ENCODE measurements at places on chromosomes 12 and 14.

DNA sequence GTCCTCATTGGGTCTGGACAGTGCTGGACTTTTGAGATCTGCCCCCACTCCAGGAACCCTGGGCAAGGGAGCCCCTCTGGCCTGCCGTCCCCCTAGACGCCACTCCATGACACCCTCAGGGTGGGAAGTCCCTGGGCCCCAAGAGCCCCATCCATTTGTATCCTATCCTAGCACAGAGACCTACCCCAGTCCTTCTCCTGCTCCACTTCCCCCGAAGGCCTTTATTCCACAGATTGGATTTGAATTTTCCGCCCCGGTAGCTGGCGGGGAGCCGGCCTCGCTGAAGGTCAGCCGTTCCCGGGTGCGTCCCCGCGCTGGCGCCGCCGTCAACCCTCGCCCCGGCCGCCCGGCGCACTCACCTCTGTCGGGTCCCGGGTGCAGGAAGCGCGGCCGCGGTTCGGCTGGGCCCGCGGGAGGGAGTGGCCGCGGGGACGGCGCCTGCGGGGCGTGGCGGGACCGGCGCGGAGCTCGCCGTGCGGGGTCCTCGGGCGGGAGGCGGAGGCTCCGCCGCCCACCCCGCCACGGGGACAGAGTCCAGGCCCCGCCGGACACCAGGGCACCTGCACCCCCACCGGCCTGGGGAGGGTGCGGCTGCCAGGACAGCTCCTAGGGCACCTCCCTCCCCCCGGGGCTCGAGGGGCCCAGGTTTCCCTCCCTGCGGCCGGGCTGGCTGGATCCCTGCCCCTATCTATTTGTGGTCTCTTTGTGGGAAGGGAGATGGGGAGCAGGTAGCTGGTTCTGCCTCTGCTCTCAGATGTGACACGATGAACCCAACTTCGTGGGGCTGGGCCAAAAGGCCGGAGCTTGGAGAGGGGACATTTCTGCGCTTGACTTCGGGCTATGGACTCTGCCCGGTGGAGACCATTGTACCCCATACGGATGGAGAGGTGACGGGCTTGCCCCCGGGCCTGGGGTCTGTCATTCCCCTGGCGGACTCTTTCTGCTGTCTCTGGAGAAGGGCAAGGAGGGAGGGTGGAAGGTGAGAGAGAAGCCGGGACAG lies 19.9 kb upstream of the GPR68 start:
- ATAC-seq, result peak; percentile 61

GRCh38 chr14:59538936-59539335 lies 37.7 kb downstream of the CCDC175 start:
- ATAC-seq, result no peak

DNA sequence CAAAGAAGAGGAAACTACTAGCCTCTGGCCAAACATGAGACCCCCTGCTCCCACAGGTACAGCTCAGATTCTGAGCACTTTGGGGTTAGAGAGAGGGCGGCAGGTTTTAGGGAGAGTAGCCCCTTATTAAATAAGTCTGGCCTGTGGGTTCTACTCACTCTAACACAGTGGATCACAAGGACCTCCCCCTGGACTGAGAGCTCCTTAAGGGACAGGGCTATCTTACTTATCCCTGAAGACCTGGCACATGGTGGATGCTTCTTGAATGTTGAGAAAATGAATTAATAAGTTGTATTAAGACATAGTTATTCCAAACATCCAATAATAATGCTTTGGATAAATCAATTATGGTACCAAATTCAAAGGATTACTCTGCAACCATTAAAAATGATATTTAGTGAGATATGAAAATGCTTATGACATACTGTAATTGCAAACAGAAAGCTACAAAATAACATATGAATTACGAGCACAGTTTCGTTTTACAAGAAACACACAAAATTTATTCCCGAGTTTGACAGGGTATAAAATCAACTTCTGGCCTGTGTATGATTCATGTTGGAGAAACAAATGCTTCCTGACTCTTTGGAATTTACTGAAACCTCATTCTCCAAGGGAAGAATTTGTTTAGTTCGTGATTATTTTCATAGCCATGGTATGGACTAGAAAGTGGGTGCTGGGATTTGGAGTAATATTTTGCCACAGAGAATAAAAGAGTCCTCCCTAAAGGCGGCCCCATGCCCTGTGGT lies 59.3 kb upstream of the BDKRB2 start:
- ATAC-seq, result no peak

DNA sequence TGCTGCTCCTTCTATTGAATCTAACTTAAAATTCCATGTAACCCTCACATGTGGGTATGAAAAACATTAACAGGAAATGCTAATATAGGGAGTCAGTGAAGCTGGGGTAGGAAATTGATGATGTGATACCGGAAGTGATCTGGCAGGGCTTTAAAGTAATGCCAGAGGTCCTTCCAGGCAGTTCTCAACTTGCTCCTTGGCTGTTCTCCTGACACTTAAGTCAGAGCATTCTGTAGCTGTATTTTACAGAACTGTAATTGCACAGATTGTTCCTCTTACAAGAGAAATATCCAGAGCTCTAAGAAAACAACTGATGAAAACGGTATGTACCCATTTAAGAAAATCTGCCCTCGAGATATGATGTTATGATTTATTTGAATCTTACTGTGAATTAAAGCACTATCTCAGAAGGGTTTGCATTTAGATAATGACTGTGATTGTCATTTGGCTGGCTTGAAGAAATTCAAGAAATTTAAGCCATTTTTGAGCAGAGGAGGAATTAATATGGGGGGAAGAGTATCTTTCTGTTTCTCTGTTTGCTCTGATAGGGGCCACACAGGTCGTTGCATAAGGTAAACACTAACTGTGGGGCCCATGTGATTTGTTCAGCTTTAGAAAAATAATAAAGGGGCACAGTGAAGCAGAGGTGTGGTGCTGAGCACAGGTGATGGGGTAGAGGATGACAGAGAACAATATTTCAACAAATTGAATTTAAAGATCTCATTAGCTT lies 88.4 kb downstream of the BBS10 start:
- ATAC-seq, result peak; percentile 69

GRCh38 chr14:99234961-99235571 lies 36.9 kb downstream of the BCL11B start:
- ATAC-seq, result no peak

DNA sequence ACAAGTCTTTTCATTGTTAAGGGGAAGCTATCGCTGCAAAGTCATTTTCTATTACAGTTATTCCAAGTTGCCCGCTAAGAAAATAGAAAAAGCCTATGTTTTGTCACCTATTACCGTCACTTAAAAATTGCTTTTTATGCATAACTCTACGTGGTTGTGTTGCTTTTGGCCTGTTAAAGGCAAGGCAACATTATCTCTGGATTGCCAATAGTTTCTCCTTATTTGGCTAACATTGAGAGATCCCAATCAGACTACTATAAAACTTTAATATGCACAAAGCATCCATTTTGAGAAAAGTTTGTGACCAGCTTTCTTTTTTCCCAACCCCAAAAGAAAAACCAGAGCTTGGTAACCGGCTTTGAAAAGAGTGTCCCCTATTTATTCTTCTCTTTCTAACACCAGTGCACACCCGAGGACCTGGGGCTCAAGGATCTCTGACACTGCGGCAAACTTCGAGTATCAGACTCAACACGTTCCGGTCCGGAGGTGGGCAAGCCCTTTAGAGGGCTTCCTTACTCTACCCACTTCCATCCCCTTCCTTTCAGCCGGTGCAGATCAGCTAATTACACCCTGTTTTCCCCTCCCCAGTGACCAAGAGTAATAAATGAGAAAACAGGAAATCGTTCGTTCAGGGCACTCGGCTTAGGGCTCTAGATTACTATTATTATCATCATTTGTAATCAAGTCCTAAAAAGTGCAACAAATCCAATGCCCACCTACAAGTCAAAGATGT lies 1.2 kb downstream of the PPP1R12A start:
- no peak for ATAC-seq

GRCh38 chr14:82388488-82388887 lies 854.8 kb upstream of the SEL1L start:
- ATAC-seq, result no peak

- no peak for ATAC-seq
These were observed 9.7 kb downstream of the VRK1 start for GRCh38 chr14:96806836-96807235.

DNA sequence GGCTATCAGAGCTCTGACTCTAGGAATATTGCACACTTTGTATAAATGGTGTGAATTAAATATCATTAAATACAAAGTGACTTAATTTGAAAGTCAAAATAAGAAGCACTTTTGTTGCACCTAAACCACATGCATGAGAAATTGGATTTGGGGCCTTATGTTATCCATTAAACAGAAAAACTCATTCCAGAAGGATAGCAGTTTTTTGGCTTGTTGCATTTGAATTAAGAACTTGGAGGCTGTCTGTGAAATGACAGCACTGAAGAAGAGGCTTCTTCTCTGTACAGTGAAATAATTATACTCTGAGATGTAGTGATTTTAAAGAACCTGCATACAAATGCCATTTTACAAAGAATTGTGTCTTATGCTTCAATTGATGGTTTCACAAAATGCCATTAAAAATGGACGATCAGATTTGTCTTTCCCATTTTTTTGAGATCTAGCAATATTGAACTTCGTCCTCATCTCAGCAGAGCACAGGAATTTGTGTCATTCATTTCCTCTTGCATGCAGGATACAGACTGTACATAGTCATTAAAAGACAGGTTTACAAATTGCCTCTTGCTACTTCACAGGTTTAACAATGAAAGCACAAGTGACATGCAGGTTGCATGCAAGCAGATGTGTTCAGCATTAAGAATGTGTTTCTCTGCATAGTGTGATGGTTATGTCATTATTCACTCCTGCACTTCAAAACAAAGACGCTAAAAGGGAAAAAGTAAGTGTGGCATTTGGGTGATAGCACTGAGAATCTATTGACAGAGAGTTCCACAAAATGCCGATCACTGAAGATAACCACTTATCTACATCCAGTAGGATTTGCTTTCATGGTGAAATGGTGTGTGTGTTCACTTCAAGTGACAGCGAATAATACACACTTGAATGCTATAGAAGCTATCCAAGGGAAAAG lies 35.9 kb upstream of the PYGL start:
- ATAC-seq, result no peak

- peak; percentile 77 for ATAC-seq
These were observed at the start of gene BDKRB1 for GRCh38 chr14:96255501-96256366. BDKRB1 (plus strand) TSS chr14:96256210; CDS start chr14:96263683, 7,473 bp downstream.

DNA sequence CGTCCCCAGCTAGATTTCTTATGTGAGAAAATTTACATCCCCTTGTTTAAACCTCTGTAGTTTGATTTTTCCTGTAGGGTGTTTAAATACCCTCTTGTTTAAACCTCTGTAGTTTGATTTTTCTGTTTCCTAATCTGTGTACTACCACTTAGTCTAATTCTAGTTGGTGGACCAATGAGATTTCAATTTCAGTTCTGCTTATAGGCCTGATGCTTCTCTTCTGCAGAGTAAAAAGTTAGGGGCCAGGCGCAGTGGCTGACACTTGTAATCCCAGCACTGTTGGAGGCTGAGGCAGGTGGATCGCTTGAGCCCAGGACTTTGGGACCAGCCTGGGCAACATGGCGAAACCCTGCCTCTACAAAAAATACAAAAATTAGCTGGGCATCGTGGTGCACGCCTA lies 11.5 kb downstream of the UBC start:
- no peak for ATAC-seq

- no peak for ATAC-seq
These were observed 153.7 kb downstream of the AACS start for GRCh38 chr12:125218952-125219351.

GRCh38 chr12:115799610-115800009 lies 477.9 kb downstream of the MED13L start:
- ATAC-seq, result no peak

GRCh38 chr12:65443038-65443437 lies 164.6 kb downstream of the MSRB3 start:
- ATAC-seq, result no peak

All from gastroesophageal sphincter (tissue), 4 donors.